SJSA1 (cell line): ENCODE measurements at places on chromosomes 7 and 10. TPM values are rescaled to one million over a fixed set of nuclear protein-coding genes. Genes with fewer than 3 reads are reported as not detected.

DNA sequence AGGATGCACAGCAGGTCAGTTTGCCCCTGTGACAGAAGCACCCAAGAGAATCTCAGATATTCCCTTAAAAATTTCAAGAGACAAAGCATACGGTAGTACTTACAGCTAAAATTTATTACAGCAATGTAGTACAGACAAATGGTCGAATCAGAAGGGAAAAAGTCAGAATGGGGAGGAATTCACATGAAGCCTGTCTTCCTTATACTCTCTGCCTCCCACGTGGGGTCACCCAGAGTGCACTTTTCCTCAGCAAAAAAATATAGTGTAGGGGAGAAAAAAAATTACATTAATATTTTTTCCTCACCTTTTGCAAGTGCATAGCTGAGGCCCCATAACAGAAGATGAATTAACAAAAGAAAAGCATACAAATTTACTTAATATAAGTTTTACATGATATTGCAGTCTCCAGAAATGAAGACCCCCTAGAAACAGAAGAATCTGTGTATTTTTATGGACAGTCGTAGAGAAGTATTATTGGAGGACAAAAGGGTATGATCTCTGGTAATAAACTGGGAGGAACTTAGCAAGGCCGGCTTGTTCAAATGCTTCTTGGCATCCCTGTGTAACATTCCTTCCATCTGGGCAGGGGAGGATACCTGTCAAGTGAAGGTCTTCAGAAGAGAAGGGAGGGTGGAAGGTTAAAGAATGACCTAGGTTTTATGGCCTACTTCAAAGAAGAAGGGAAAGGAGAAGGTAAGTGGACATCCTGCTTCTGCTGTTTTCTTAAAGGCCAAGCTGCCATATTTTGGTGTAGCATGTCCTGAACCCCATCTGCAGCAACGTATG, 270.6 kb upstream of the MAGI2 start:
- no peaks in the 10 kb centered on the region for H3K4me1 ChIP-seq
- H3K36me3 ChIP-seq: no peaks in the 10 kb centered on the region
- no peak overlapping the region for H3K4me3 ChIP-seq
- H3K27me3 ChIP-seq: no peaks in the 10 kb centered on the region
- no peak overlapping the region for H3K27ac ChIP-seq
- DNase-seq: no peak

GRCh38 chr7:23622506-23622925, 25.3 kb downstream of the CCDC126 start:
- H3K36me3 ChIP-seq: peaks cover 13% of the 10 kb centered on the region
- H3K27ac ChIP-seq: peak overlapping the region; percentile 63
- DNase-seq: peak; percentile 41
- no peak overlapping the region for H3K4me3 ChIP-seq

DNA sequence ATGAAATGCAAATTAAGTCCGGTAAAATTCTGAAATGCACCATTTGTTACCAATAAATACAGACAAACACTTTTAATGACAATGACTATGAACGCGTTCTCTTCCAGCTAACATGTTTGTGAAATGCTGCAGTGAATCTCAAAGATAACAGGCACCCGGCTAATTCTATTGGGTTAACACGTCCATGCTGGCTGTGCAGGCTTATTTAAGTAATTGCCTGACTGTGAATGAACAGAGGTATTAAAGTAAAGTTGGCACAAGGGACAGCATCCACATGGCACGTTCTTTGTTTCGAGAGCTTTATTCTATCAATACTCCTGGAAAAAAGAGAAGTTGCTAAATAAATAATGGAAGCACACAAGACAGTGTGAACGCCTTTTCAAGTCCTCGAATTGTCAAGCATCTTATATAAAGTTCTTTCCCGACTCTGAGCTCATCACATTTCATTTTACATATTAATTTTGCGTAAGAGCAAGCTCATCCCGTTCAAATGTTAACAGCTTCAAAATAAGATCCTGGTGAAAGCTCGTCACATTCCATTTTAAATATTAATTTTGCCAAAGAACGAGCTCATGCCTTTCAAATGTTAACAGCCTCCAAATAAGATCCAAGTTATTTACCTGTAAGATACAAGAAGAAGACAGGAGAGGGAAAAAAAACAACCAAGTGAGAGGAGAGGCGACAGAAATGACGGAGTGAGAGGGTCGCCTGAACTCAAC, 111.3 kb upstream of the RHEB start:
- H3K4me3 ChIP-seq: peak overlapping the region; percentile 91
- no peak for DNase-seq
- peaks cover 23% of the 10 kb centered on the region for H3K36me3 ChIP-seq
- peaks cover 52% of the 10 kb centered on the region for H3K4me1 ChIP-seq
- H3K27ac ChIP-seq: peak overlapping the region; percentile 15

GRCh38 chr7:143405173-143406001, 3.3 kb downstream of the EPHA1 start:
- H3K4me1 ChIP-seq: no peaks in the 10 kb centered on the region
- no peak overlapping the region for H3K4me3 ChIP-seq
- no peak for DNase-seq
- no peaks in the 10 kb centered on the region for H3K36me3 ChIP-seq
- peaks cover 8% of the 10 kb centered on the region for H3K27me3 ChIP-seq

DNA sequence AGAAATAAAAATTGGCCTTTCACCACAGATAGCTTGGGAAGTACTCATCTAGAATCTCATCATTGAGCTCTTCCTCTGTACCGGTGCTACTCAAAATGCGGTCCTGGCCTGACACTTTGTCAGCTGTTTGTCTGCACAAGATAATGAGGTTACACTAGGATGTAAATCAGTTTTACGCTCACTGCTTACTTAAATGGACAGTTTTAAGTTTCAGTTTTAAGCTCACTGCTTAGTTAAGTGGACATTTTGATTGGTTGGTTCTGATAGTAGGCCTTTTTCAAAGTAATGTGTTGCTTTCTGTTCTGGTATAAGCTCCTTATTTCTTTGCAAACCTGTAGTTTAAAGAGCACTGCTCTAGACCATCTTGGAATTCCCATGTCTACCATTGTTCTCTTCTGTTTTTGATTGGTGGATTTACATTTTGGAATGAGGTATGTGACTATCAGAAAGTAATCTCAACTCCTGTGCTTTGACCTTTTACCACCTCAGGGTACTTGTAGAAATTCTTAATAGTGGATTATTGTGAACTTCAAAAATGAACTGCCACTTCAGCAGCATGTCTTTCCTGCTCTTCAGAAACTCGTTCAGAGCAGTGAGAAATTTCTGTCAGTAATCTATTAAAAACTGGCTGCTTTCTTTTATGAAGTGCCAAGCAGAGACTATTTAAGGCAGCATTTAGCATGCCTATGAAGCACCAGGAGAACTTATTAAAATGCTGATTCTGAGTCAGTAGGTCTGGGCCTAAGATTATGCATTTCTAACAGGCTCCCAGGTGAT, 55.0 kb downstream of the C1GALT1 start:
- no peak overlapping the region for H3K27ac ChIP-seq
- peaks cover 13% of the 10 kb centered on the region for H3K36me3 ChIP-seq
- no peaks in the 10 kb centered on the region for H3K27me3 ChIP-seq
- no peak for DNase-seq

DNA sequence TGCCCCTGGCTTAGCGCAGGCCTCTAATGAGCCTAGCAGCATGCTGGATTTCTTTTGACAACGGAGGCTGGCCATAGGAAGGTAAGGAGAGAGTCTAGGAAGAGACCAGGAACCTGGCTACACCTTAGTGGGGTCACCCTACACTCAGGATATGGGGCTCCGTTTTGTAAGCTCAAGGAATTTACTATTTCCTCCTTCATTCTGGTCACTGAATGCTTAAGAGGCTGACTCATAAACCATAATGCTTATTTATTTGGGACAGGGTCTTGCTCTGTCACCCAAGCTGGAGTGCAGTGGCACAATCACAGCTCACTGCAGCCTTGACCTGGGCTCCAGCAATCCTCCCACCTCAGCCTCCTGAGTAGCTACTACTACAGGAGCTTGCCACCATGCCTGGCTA, 38.4 kb downstream of the CARD11 start:
- peaks cover 10% of the 10 kb centered on the region for H3K4me1 ChIP-seq
- DNase-seq: no peak
- H3K27me3 ChIP-seq: no peaks in the 10 kb centered on the region

DNA sequence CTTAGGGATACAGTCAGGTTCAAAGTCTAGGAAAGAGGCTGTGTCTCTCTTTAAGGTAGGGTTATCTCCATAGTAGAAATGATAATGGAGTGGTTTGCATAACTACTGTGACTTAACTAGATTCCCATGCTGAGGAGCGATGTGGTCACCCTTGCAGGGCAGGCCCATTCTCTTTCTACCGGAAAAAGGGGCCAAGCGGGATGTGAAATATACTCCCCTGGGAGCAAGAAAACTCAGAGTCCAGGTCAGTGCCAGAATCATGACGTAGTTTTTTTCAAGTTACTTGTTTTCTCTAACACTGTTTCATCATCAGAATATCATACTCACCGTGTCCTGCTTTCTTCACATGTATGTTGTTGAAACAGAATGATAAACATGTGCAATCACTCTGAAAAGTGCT, 649.0 kb upstream of the ANKRD30A start:
- DNase-seq: no peak
- no peak overlapping the region for H3K4me3 ChIP-seq
- no peaks in the 10 kb centered on the region for H3K36me3 ChIP-seq
- H3K27ac ChIP-seq: no peak overlapping the region

DNA sequence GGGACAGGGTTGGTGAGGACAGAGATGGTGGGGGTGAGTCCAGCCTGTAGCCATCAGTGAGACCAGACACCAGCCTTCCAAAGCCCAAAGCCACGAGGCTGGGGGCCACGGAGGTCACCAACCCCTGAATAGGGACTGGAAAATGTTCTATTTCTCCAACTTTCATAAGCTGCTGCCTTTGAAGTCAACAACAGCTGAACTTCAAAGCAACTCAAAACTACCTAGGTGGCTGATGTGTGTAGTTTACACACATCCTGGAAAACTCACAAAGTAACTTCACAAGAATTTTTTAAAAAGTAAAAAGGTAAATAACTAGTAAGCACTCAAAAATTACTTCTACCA, 88.8 kb downstream of the CHST15 start:
- H3K4me1 ChIP-seq: no peaks in the 10 kb centered on the region
- no peak overlapping the region for H3K27ac ChIP-seq
- no peaks in the 10 kb centered on the region for H3K36me3 ChIP-seq
- H3K4me3 ChIP-seq: no peak overlapping the region
- no peaks in the 10 kb centered on the region for H3K27me3 ChIP-seq
- DNase-seq: no peak

DNA sequence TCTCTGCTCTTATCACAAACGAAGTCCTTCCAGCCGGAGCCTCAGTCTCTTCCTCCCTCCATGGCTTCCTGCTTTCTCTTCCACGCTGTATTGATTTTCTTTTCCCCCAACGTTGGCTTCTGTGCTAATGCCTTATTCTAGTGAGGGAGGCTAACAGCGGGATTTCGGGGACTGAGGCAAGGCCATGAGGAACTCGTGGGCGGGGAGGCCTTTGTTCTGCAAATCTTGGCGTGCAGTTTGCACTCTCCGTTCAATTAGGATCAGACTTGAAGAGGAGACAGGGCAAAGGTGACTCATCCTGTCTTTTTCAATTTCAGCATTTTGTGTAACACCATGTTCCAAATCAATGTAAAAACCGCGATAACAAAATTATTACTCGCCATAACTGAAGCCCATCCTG, 25.3 kb downstream of the EN2 start:
- DNase-seq: no peak
- no peaks in the 10 kb centered on the region for H3K36me3 ChIP-seq
- peaks cover 29% of the 10 kb centered on the region for H3K27me3 ChIP-seq
- H3K4me3 ChIP-seq: no peak overlapping the region
- H3K4me1 ChIP-seq: no peaks in the 10 kb centered on the region
- no peak overlapping the region for H3K27ac ChIP-seq

DNA sequence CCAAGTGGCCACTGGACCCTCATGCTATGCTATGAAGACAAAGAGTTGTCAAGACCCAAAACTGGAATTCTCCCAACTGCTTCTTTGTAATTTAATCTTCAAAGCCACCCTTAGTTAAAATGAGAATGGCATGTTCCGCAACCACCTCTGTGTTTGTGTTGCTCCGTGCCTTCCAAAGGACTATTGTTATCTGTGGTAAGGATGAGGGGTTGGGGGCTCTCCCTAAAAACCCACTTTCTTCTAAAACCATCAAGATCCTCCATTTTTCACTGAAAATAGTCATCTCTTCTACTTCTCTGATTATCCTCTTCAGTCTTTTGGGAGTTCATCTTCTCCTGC, 222.1 kb upstream of the AOAH start:
- H3K4me1 ChIP-seq: no peaks in the 10 kb centered on the region
- H3K4me3 ChIP-seq: no peak overlapping the region
- no peaks in the 10 kb centered on the region for H3K36me3 ChIP-seq
- H3K27me3 ChIP-seq: no peaks in the 10 kb centered on the region

DNA sequence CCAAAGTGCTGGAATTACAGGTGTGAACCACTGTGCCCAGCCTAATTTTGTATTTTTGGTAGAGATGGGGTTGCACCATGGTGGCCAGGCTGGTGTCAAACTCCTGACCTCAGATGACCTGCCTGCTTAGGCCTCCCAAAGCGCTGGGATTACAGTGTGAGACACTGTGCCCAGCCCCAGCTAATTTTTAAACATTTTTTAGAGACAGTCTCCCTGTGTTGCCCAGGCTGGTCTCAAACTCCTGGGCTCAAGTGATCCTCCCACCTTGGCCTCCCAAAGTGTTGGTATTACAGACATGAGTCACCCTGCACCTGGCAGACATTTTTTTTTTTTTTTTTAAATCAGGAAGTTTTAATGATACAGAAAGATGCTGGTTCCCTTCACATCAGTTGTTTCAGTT, 15.5 kb downstream of the DENND10 start:
- DNase-seq: no peak
- H3K27me3 ChIP-seq: no peaks in the 10 kb centered on the region
- H3K4me3 ChIP-seq: no peak overlapping the region
- H3K27ac ChIP-seq: no peak overlapping the region
- H3K4me1 ChIP-seq: no peaks in the 10 kb centered on the region

- H3K27ac ChIP-seq: no peak overlapping the region
- no peak for DNase-seq
Measured at GRCh38 chr7:51009716-51010496, 227.2 kb upstream of the GRB10 start.

The ANKRD22 gene
- total RNA-seq: not detected in 2 replicates

The OGDHL gene
- not detected in 2 replicates for total RNA-seq

The MMD2 gene
- total RNA-seq: not detected in 2 replicates

The RELN gene
- total RNA-seq: 0.03 TPM in 1 of 2 replicates, not detected in the other

The MEPCE gene
- total RNA-seq: 18.2 and 25.6 TPM in 2 replicates

The ACTL6B gene
- total RNA-seq: not detected in 2 replicates

The DNAJC9 gene
- 85.5 and 106 TPM in 2 replicates for total RNA-seq

The GNG11 gene
- total RNA-seq: 29.0 and 30.6 TPM in 2 replicates
